Stimulated activated CD4-positive, alpha-beta T cell treated with anti-CD3 and anti-CD28 coated beads, TNF-alpha, amount 100 ng/mL, for 24 hours (primary cell): ENCODE measurements at places on chromosomes 16 and 17.

DNA sequence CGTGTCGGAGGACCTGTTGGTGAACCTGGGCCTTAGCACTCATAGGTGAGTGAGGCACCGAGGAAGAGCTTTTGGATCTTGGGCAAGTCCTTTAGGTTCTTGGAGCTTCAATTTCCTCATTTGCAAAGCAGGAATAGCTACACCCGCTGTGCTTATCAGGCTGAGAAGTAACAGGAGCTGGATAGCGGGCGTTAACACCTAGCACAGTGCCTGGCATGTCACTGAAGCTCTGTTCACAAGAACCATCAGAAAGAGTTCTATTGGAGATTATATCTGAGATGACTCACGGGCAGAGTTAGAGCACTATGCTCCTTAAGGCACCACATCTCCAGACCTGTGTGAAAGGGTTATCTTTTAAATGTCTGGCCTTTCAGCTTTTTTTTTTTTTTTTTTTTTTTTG is 12.8 kb downstream of the MEOX1 start:
- DNase-seq, result no peak

GRCh38 chr17:34384822-34385605 is 22.0 kb upstream of the CCL1 start:
- DNase-seq, result no peak

DNA sequence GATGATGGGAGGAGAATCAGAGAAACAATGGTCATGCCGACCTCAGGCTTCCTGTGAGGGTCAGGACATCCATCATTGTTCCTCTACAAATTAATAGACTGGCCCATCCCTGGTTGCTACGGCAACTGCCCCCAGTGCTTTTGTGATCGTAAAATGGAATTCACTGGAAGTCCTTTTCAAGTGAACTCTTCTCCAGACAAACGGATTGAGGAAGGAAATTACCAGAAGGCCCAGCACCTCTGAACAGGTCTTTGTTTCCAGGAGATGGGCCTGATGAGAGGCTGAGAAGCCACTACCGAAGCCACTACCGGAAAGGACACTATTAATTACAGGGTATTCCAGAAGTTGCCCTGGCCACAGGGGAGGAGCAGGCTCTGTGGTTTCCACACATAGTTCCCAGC is 126.0 kb downstream of the MGAT5B start:
- DNase-seq, result no peak

DNA sequence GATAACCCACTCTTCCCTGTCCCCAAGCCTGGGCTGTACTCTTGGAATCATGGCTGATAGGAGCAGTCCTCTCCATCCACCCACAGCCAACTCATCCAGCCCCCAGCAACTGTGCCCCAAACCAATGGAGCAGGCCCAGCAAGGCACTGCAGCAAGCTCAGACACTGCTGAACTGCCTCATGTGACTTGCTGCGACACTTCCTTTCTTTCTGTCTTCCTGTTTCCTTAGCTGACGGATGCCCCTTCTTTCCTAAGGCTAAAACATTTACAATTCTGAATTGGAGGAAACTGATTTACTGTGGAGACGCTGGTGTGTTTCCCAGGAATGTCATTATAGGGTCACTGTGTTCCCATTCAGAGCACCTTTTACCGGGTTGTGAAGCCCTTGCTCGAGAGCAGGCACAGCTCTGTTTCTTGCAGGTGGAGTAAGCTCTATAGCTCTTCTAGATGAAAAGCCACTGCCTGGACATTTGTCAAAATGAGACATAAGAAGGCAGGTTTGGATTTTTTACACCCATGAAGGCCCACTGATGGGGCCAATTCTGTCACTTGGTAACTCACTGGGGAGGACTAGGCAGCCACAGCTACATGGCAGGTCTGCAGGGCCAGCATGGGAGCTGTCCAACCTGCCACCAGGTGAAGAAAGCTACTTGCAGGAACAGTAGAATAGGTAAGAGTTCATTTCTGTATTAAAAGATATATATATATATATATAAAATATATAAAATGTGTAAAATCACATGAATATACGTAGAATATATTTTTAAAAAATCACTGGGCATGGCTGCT is 27.4 kb downstream of the TMEM11 start:
- DNase-seq, result no peak

- no peak for DNase-seq
These were observed 18.3 kb upstream of the CLEC18A start for GRCh38 chr16:69932691-69933392.

GRCh38 chr17:4509401-4509800 is 10.7 kb downstream of the SPNS2 start:
- DNase-seq, result no peak

- peak; percentile 19 for DNase-seq
These were observed 76.1 kb downstream of the RAI1 start for GRCh38 chr17:17757391-17757791.

GRCh38 chr16:52805559-52806168 is 247.0 kb downstream of the CHD9NB start:
- no peak for DNase-seq

GRCh38 chr16:7755347-7755882 is 422.8 kb downstream of the RBFOX1 start:
- DNase-seq, result no peak

GRCh38 chr16:72124761-72125634 is 31.4 kb downstream of the DHX38 start:
- peak; percentile 31 for DNase-seq

DNA sequence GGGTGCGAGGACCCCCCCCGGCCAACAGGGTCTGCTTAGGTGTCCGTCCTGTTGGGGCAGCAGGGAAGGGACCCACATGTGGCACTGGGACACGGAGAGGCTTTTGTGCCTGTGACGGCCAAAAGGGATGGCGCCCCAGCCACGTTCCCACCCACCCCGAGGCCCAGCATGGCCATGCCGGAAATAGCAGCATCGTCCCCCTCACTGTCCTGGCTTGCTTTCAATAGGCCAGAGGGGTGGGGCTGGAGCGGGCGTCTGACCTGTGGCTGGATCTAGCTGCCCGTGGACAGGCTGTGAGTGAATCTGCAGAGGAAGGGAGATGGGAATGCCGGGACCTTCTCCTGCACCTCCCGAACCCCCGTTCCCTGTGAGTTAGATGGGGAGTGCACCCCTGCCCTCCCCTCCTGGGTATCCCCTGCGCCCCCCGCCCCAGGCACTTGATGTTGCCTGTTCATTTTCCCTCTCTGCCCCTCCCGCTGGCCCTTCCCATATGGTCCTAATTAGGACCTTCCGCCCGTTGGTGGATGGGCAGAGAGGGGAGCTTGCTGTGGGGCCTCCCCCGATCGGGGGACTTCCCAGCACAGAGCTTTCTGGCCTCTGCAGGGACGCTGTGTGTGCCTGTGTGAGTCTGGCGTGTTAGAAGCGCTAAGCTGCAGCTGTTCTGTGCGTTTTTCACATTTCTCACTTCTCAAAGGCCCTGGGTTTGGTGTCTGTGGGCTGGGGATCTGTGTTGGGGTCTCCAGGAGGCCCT is 292.8 kb downstream of the SEC14L1 start:
- no peak for DNase-seq

GRCh38 chr16:11123666-11124065 is 132.3 kb downstream of the SOCS1 start:
- no peak for DNase-seq

DNA sequence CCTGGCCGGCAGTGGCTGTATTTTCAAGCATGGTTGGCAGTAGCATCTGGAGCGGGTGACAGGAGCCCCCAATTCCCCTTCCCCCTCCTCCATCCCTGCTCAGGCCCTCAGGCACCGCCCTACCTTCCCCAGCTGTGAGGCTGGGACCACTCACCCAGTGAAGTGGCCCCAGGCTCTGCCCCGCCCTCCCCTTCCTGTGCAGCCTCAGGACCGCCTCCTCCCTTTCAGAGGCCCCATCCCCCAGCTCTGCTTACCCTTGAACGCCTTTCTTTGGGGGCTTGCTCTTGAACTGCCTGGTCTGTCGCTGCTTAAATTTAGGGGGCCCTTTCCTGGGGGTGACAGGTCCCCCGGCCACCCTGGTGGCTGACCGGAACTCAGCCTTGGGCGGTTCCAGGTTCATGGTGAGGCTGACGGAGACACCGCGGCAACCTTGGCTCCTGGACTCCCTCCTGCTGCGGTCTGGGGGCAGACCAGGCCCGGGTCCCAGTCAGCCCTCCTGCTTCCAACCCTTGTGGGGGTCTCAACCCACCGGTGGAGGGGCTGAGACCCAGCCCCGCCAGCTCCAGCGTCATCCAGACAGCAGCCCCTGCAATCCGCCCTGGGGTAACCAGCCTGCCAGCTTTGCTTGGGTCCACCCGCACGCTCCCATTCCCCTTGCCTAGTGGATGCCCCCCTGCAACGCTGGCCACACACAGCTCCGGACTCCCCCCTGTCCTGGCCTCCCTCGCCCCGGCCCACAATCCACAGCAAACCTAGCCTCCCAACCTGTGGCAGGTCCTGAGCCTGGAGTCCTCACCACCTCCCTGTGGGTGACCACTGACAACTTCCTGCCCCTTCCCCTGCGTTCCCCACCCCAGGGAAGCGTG is 3.2 kb downstream of the PDE6G start:
- no peak for DNase-seq

DNA sequence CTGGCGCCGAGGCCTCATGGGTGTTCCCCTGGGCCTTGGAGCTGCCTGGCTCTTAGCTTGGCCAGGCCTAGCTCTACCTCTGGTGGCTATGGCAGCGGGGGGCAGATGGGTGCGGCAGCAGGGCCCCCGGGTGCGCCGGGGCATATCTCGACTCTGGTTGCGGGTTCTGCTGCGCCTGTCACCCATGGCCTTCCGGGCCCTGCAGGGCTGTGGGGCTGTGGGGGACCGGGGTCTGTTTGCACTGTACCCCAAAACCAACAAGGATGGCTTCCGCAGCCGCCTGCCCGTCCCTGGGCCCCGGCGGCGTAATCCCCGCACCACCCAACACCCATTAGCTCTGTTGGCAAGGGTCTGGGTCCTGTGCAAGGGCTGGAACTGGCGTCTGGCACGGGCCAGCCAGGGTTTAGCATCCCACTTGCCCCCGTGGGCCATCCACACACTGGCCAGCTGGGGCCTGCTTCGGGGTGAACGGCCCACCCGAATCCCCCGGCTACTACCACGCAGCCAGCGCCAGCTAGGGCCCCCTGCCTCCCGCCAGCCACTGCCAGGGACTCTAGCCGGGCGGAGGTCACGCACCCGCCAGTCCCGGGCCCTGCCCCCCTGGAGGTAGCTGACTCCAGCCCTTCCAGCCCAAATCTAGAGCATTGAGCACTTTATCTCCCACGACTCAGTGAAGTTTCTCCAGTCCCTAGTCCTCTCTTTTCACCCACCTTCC is 7.9 kb downstream of the HIRIP3 start:
- no peak for DNase-seq

DNA sequence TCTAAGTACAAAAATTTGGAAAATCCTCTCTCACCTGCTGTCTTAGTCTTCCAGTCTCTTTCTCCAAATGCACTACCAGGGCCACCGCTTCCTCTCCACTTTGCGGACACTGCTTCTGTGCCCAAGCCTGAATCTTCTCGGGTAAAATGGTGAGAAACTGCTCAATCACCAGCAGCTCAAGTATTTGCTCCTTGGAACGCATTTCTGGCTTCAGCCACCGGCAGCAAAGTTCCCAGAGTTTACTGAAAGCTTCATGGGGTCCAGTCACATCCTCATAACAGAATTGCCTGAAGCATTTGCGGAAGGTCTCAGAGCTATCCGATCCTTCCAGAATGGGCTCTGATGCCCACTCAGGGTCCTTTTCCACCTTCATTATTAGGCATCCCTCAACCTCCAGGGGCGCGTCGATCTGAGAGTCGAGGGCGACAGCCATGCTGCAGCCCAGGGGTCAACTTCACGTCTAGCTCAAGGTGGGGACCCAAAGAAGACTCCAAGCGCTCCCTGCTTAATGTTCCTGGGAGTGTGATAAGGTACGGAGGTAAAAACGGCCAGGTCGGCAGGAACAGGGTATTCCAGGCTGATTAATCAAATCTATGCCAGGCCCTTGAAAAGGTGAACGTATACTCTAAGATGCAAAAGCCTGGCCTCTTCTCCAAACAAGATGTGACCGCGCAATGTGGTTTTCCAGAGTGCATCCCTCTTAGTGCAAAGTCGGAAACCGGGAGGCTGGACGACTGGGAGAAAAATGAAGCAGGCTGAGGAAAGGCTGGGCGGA is 763 bp downstream of the ZKSCAN2 start:
- no peak for DNase-seq

GRCh38 chr16:56438038-56438437 is 12.7 kb upstream of the AMFR start:
- DNase-seq, result no peak

GRCh38 chr16:13628156-13628555 is 291.8 kb upstream of the ERCC4 start:
- DNase-seq, result no peak

DNA sequence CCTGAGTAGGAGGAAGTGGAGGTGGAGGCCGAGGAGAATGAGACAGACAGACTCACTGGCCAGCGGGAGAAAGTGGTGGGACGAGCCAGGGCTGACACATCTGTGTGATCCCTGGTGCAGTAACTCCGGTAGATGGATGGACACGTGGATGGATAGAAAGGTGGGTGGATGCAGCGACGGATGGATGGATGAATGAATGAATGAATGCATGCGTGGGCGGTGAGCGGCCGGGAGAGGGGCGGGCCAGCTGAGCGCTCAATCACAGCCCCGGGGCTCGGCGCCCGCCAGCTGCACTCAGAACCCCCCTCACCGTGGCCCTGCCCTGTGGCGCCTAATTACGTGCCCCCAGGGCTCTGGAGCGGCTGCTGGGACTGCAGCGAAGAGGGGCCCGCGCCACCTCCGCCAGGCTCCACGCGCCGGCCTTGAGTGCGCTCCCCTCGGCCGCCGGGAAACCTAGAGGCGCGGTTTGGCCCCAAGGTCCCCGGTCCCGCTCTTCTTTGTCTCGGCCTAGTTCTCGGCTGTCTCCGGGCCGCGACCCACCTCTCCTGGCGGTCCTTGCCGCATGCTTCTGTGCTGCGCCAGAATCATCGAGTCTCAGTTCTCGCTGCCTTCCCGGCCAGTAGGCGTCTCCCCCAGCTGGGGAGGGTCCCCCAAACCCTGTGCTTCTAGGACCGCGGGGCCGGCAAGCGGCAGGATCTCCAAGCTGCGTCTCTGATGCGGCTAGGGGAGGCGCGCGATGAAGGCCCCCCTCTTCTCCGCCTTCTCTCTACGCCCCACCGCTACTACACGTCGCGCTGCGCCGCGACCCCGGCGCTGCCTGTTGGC is 41.0 kb downstream of the RAI1 start:
- no peak for DNase-seq

DNA sequence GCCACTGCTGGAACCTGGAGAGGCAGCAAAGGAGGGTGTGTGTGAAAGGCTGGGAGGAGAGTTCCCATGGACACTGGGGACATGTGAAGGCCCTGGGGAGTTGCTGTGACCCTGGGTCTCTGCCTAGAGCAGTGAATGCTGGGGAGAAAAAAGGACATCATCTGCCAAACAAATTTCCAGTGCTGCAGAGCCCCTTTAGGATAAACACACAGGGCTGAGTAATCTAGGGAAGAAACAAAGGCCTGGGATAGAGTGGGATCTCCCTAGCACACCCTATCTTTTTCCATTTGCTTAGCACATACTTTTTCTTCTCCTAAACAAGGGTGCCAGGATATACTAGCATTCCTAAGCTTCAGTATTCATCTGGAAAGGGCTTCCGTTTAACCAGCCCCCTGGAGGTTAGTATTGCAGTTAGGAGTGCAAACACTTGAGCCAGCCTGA is 3.3 kb upstream of the HIGD1B start:
- DNase-seq, result no peak

- no peak for DNase-seq
These were observed 197.3 kb upstream of the SDK2 start for GRCh38 chr17:73841431-73842060.

- no peak for DNase-seq
These were observed 197.6 kb downstream of the ENGASE start for GRCh38 chr17:79272220-79272619.

GRCh38 chr16:78005881-78006280 is 16.5 kb upstream of the CLEC3A start:
- DNase-seq, result no peak
